Activated CD4-positive, alpha-beta T cell treated with anti-CD3 and anti-CD28 coated beads, Interleukin-2, amount 10 ng/mL, durations not matched to agents 7 days and 5 days (primary cell): ENCODE measurements at places on chromosomes 3 and 15. TPM values are rescaled to one million over a fixed set of nuclear protein-coding genes. Genes with fewer than 3 reads are reported as not detected.
A peak's percentile ranks its signal among the peaks of the same experiment; 100 is the strongest.

CAMP gene
- total RNA-seq = not detected

CORO2B gene
- total RNA-seq = not detected

DNA sequence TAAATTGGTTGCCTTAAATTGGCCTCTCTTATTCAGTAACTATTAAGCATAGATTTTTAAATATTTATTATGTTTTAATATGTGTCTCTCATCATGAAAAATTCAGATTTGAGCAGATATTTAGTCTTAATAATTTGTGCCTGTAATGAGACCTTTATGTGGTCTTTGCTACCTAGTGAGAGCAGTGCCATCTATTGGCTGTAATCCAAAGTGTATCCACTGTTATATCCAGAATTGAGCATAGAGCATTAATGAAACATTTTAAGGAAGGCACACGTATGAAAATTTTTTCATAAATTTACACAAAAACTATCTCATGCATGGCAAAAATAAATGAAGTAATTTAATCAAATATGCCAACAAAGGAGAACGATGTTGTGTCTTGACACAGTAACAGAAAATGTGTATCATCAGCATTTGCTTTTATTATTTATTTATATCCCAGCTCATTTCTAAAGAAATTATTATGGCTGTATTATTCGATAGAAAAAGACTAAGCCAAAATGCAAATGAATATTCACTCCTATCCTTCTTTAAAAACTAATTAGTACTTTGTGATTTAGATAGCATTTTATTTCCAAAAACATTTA, 203.5 kb downstream of the RSRC1 start:
- DNase-seq = peak; percentile 11

DNA sequence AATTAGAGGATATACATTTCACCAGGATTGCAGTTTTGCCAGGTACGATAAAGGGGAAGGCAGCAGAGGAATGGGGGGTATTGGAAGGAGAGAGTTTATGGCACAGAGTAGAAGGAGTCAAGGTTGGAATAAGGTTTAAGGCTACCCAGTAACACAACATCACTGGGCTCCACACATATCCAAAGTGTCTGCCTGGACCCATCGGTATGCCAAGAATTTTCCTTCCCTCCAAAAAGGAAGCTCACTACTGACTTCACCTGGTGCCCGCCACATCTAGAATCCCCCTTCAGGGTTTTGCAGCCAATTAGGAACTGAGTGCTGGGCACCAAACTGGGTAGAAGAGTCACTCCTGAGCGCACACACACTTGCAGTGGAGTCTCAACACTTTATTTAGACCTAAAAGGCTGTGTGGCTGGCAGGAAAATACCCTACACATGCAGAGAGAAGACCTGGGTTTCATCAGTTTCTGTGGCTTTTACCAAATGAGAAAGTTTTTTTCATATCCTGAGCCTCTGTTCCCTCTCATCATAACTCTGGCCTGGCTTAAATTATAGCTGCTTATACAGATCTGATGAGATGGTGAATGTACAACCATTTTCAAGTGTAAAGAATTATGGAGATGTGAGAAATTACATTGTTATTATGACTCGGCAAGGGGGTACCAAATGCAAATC, 190.8 kb upstream of the LPP start:
- DNase-seq = peak; percentile 39

GRCh38 chr3:14194865-14195264, 16.2 kb downstream of the LSM3 start:
- DNase-seq = no peak

- DNase-seq = no peak
Measured at GRCh38 chr3:187551416-187551815, 118.8 kb downstream of the SST start.

DNA sequence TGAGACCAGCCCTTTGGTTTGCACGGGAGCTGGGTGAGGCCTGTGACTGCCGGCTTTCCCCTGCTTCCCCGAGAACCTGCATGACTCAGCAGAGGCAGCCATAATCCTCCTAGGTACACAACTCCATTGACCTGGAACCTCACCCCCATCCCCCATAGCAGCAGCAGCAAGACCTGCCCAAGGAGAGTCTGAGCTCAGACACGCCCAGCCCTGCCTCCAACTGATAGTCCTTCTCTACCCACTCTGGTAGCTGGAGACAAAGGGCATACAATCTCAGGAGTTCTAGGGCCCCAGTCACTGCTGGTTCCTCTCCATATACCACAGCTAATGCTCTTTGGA, 141.0 kb upstream of the ARHGEF26 start:
- no peak for DNase-seq

DNA sequence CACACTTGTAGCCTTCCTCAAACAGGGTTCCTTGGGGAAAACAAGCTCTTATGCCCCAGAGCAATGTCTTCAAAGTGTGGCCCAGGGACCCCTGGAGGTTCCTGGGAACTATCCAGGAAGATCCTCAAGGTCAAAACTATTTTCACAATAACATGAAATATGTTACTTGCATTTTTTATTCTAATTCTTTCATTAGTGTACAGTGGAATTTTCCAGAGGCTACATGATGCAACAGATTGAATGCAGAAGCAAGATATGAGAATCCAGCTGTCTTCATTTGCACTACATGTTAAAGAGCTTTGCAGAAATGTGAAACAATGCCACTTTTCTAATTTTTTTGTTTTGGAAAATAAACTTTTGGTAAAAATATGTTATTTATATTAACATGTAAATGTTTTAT, 190.9 kb downstream of the SLC9A9 start:
- no peak for DNase-seq

POMGNT2 gene
- total RNA-seq = 6.7 TPM

- DNase-seq = no peak
Measured at GRCh38 chr3:25335356-25335755, 92.7 kb upstream of the RARB start.

ATP13A5 gene
- not detected for total RNA-seq

GRCh38 chr3:40580494-40581091, 55.8 kb downstream of the ZNF621 start:
- peak; percentile 73 for DNase-seq

DNA sequence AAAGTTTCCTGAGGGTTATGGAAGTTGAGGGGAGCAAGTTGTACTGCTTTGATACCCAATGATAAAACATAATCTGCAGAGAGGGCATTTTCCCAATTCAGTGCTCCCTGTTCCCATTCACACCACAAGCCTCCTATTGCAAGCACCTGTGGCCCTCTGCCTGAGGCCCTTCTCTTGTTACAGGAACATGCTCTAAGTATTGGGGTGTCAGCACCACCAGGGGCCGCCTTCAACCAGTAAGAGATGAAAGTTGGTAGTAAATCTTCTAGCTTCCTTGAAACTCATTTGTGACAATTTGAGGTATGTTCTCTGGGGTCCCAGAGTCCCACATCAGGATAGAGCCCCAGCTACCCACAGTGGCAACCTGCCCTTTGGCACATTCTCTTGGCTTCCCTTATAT, 265.4 kb upstream of the ARHGEF26 start:
- no peak for DNase-seq

GRCh38 chr3:19436746-19437145, 288.4 kb downstream of the KCNH8 start:
- no peak for DNase-seq

EOGT gene
- total RNA-seq = 14.7 TPM

DNA sequence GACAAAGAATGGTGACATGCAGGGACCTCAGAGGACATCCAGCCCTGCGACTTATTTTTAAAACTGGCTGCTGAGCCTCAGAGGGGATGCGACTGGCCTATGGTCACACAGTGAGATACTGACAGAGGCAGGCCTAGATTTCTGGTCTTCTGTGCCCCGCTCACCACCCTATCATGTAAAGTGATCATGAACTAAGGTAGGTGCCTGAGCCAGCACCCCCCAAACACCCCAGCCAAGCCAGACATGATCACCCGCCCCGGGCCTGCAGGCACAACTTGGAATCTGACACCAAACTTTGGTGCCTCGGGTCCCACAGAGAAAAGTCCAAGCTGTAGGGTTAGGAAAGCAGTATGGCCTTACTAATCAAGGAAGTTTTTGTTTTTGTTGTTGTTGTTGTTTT, 33.9 kb upstream of the HHATL start:
- no peak for DNase-seq

- no peak for DNase-seq
Measured at GRCh38 chr3:8286086-8286485, 215.5 kb upstream of the LMCD1 start.

GOLGA8M gene
- 1.8 TPM for total RNA-seq

GRCh38 chr15:98907927-98908471, 99.6 kb downstream of the PGPEP1L start:
- DNase-seq = no peak

- no peak for DNase-seq
Measured at GRCh38 chr3:12473511-12473910, 10.8 kb upstream of the TSEN2 start.

DNA sequence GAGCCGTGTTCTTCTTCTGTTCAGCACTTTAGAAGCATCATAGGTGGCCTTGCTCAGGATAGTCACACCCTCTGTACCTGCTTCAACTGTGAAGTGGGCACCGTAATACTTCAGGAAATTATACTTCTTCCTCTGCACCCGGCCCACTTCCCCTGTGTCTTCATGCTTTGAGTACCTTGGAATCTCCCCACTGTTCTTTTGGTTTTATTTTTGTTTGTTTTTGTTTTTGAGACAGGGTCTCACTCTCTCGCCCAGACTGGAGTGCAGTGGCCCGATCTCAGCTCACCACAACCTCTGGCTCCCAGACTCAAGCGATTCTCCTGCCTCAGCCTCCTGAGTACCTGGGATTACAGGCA, 1.7 kb downstream of the P2RY14 start:
- peak; percentile 33 for DNase-seq

CCDC39 gene
- total RNA-seq = not detected

ABCC5 gene
- 19.0 TPM for total RNA-seq

DNA sequence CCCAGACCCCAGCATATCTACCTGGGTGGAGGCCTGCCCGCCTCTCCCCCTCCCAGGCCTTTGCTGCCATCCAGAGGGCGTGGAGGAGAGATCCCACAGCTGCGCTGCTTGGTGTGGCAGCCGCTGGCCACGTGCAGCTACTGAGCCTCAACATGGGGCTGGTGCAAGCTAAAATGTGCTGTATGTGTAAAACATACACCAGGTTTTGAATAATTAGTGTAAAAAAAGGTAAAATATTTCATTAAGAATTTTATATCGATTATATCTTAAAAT, 95.8 kb downstream of the SEC22A start:
- DNase-seq = no peak

GRCh38 chr15:39462691-39463090, 118.2 kb upstream of the THBS1 start:
- DNase-seq = no peak

OPA1 gene
- 62.7 TPM for total RNA-seq

XIRP1 gene
- total RNA-seq = not detected

DNA sequence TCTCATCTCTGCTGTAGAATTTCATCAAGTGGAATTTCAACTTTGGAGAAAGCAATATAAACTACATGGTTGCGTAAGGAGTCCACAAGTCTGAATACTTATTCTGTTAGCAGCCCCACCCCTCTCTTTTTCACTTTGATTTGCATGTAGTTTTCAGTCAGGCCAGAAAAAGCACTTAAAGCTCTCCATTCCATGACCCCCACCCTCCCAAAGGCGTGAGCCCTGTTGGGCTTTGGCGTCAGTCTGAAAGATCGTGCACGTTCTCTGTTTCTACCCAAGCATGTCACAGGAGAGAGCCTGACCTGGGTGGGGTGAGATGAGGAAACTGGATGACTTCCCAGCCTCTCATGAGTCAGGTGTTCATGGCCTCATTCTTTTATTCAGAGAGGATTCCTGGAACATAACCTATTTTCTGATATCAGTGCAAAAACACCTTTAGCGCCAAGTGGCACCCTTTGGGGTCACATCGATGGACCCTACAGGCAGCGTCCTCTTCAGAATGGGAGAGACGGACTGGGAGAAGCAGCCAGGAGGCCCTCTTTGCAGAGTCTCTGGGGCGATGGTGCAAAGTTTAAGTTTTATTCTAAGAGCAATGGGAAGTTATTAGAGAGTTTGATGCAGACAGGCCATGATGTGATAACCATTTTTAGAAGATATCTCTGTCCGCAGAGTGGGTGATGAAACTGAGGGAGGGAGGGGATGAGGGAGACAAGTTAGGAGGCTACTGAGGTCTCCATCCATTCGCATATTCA, 55.8 kb downstream of the LSM3 start:
- DNase-seq = no peak

- DNase-seq = no peak
Measured at GRCh38 chr3:148932972-148933371, 58.4 kb upstream of the GYG1 start.

DNA sequence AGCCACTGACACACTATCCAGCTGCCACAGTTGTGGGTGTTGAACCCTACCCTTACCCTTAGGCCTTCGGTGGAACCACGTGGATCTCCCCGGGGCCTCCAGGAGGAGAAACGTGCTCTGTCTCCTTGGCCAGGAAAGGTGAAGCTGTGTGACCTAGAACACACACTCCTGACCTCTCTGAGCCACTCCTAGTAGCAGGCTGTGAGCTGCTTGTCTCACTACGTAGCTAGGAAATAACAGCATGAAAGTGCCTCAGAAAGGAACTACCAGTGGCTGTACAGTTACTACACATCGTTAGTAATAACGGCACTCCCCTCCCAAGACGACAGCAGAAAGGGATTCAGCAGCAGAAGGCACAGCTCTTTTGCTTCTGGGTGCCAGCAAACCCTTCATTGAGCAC, 36.2 kb upstream of the SLC6A6 start:
- no peak for DNase-seq

- no peak for DNase-seq
Measured at GRCh38 chr3:116969135-116969534, 259.6 kb downstream of the TUSC7 start.

DNA sequence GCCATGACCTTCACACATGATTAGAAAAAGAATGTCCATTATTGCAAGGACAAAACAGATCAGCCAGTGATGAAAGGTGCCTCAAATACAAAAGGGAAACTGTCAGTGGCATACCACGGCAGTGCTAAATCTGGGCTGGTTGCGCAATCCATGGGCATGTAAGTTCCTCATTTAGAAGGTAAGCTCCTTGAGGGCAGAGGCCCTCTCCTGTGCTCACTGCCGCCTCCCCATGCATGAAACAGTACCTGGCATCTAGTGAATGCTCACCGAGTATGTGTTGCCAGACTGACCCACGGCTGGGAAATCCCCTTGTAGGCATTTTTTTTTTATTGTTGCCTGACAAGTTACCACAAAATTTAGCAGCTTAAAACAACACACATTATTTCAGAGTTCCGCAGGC, 312.1 kb upstream of the CHRM5 start:
- no peak for DNase-seq

SLC27A2 gene
- 11.4 TPM for total RNA-seq

GRCh38 chr15:92596623-92597022, 59.0 kb downstream of the FAM174B start:
- DNase-seq = no peak
